Osteocyte (in vitro differentiated cells): ENCODE measurements at places on chromosomes 1 and 21. TPM values are rescaled to one million over a fixed set of nuclear protein-coding genes. Genes with fewer than 3 reads are reported as not detected.

Gene GRHL3
- not detected in 2 replicates for total RNA-seq

Gene MAP1LC3C
- 0.81 TPM in 1 of 2 replicates, not detected in the other for total RNA-seq

DNA sequence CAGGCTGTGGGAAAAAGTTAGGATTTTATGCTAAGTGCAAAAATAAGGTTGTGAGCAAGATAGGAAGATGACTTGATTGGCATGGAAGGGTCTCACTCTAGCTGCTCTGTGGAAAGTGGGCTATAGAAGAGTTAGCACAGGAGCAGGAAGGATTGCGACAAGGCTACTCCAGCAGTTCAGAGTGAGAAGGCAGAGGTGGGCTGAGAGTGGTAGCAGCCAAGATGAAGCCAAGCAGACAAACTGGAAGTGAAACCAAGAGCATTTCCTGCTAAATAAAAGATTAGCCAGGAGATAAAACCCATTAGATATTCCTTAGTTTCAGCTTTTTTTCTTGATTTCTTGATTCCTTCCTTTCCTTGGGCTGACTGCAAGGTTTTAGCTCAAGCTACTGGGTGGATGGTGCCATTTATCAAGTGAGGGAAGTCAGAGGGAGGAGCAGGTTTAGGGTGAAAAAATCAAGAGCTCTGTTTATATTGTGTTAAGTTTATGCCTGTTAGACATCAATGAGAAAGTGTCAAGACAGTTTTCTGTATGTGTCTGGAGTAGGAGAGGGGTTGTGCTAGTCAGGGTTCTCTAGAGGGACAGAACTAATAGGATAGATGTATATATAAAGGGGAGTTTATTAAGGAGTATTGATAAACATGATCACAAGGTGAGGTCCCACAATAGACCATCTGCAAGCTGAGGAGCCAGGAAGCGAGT is 33.1 kb upstream of the ZNF644 start:
- H3K27me3 ChIP-seq: peaks cover 6% of the 10 kb centered on the region
- H3K27ac ChIP-seq: no peak overlapping the region
- H3K36me3 ChIP-seq: no peaks in the 10 kb centered on the region

GRCh38 chr1:200172311-200172710 is 144.8 kb downstream of the NR5A2 start:
- peaks cover 9% of the 10 kb centered on the region for H3K27me3 ChIP-seq
- H3K4me1 ChIP-seq: peaks cover 8% of the 10 kb centered on the region
- no peak overlapping the region for H3K27ac ChIP-seq
- H3K4me3 ChIP-seq: no peak overlapping the region
- no peaks in the 10 kb centered on the region for H3K36me3 ChIP-seq

GRCh38 chr1:53090227-53091147 is 28.5 kb downstream of the PODN start:
- H3K27ac ChIP-seq: no peak overlapping the region
- H3K36me3 ChIP-seq: no peaks in the 10 kb centered on the region
- no peak overlapping the region for H3K4me3 ChIP-seq
- no peak for DNase-seq
- no peaks in the 10 kb centered on the region for H3K27me3 ChIP-seq
- peaks cover 16% of the 10 kb centered on the region for H3K4me1 ChIP-seq

DNA sequence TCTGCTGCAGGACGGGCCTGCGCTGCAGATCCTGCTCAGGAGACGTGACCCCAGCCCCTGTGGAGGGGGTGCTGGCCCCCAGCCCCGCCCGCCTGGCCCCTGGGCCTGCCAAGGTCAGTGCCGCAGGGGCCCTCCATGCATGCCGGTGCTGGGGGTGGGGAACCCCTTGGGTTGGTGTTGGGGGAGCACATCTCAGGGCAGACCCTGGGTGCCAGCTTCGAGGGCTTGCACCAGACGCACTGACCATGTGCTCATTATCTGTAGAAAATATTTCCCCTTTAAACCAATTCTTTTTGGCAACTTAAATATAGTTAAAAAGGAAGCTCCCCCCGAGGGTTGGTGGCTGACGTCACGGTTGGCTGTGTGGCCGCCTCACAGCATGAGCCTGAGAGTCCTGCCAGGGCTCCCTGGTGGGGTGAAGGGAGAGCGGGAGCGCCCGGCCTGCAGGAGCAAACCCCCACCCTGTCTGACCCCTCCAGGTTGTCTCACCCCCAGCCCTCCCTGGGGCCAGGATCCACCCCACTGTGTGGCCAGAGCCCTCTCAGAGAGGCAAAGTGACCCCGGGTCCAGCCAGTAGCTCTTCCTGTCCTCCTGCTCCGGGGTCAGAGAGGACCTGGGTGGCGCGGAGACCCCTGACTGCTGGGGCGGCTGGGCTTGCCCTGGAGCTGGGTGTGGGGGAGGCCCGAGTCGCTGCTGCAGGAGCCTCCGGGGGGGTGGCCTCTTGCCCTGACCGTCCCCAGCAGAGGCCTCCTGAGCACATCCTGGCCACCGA is 5.3 kb upstream of the PFKL start:
- no peak overlapping the region for H3K4me3 ChIP-seq
- no peaks in the 10 kb centered on the region for H3K36me3 ChIP-seq
- H3K4me1 ChIP-seq: peaks cover 30% of the 10 kb centered on the region
- H3K27ac ChIP-seq: no peak overlapping the region
- H3K27me3 ChIP-seq: no peaks in the 10 kb centered on the region
- no peak for DNase-seq

Gene OVAAL
- not detected in 2 replicates for total RNA-seq

Gene CD1E
- total RNA-seq: not detected in 2 replicates

GRCh38 chr1:29967261-29967660 is 730.9 kb downstream of the PTPRU start:
- H3K27ac ChIP-seq: no peak overlapping the region
- peak; percentile 67 for DNase-seq
- no peak overlapping the region for H3K4me3 ChIP-seq

- H3K4me1 ChIP-seq: peaks cover 14% of the 10 kb centered on the region
- peaks cover 19% of the 10 kb centered on the region for H3K27me3 ChIP-seq
- DNase-seq: no peak
- H3K36me3 ChIP-seq: no peaks in the 10 kb centered on the region
- no peak overlapping the region for H3K27ac ChIP-seq
These were observed 8.6 kb downstream of the NR5A2 start for GRCh38 chr1:200035956-200036618.

DNA sequence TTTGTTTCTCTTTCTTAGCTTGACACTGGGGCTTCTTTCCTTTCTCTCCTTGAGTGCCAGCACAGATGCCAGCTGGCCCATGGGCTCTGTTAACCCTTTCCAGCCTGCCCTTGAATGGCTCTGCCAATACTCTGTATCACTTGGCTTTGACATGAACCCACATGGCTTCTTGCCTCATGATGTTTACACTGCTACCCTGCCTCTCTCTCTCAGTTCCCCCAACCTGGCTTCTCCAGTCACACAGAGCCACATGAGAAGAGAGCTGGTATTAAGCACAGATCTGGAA is 262.4 kb downstream of the OMA1 start:
- no peak overlapping the region for H3K4me3 ChIP-seq
- no peaks in the 10 kb centered on the region for H3K4me1 ChIP-seq

Gene MEX3A
- 19.8 and 20.7 TPM in 2 replicates for total RNA-seq

DNA sequence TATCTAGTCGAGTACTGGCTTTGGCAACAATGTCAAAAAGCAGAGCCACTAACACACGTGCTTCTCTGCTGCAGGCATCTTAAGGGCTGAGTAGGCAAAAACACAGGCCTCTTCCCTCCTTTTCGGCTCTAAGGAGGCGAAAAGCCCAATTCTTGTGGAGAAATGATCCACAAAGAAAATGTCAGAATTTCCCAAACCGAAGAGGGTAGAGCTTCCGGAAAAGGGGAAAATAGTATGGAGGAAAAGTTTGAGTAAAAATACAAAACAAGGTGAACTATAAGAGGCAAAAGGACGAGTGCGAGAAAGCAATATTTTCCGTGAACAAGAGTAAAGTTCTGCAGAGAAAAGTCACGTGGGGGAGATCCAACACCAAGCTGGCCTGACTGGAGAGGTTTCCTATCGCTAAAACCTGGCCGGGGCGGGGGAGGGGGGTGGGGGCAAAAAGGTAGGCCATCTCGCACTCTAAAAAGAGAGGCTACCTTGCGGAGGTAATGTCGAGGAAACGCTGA is 551 bp downstream of the ZRANB2 start:
- peak overlapping the region; percentile 99 for H3K27ac ChIP-seq
- H3K27me3 ChIP-seq: no peaks in the 10 kb centered on the region
- peaks cover 12% of the 10 kb centered on the region for H3K36me3 ChIP-seq
- H3K4me1 ChIP-seq: peaks cover 22% of the 10 kb centered on the region
- H3K4me3 ChIP-seq: peak overlapping the region; percentile 90
- DNase-seq: no peak

Gene AQP10
- total RNA-seq: not detected in 2 replicates

Gene UBE2Q1
- 77.3 and 82.1 TPM in 2 replicates for total RNA-seq

GRCh38 chr1:27349784-27350662 is 8.2 kb downstream of the SYTL1 start:
- no peak for DNase-seq
- no peak overlapping the region for H3K27ac ChIP-seq
- H3K36me3 ChIP-seq: no peaks in the 10 kb centered on the region
- no peaks in the 10 kb centered on the region for H3K27me3 ChIP-seq

GRCh38 chr1:55118651-55119329 is 79.4 kb downstream of the PCSK9 start:
- no peak for DNase-seq
- H3K4me1 ChIP-seq: no peaks in the 10 kb centered on the region
- peaks cover 78% of the 10 kb centered on the region for H3K36me3 ChIP-seq
- H3K27ac ChIP-seq: no peak overlapping the region

Gene TINAGL1
- 9.2 and 10.0 TPM in 2 replicates for total RNA-seq

DNA sequence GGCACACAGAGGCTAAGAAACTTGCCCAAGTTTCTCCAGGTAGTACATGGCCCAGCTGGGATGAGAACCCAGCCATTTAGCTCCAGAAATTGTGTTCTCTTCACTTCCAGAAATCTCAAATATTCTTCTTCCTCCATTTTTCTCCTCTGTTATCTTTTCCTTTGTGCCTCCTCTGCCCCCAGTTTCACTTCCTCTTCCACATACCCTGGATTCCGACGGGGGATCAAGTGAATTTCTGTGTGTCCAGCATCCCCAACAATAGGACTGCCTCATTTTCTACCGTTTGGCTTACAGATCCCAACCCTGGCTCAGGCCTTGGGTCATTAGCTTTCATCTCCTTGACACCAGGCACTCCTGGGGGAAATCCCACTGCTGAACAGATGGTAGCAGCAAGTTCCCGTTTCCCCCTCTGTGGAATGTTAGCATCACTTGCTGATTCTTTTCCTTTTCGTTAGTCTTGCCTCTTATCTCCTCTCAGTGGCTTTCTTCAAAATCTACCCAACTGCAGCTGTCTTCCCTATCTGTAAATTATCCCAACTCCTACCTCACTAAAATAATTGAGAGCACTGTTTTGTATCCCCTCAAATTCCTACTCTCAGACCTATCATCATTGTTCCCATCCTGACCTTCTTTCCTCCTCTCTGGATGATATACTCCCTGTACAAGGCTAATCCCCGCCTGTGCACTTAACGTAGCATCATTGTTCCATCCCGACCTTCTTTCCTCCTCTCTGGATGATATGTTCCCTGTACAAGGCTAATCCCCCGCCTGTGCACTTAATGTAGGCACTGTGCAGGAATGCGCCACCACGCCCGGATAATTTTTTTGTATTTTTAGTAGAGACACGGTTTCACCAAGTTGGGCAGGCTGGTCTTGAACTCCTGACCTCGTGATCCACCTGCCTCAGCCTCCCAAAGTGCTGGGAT is 36.5 kb downstream of the SCCPDH start:
- peaks cover 37% of the 10 kb centered on the region for H3K36me3 ChIP-seq
- H3K4me1 ChIP-seq: no peaks in the 10 kb centered on the region
- no peak overlapping the region for H3K4me3 ChIP-seq
- no peak overlapping the region for H3K27ac ChIP-seq
- H3K27me3 ChIP-seq: no peaks in the 10 kb centered on the region
- DNase-seq: no peak

DNA sequence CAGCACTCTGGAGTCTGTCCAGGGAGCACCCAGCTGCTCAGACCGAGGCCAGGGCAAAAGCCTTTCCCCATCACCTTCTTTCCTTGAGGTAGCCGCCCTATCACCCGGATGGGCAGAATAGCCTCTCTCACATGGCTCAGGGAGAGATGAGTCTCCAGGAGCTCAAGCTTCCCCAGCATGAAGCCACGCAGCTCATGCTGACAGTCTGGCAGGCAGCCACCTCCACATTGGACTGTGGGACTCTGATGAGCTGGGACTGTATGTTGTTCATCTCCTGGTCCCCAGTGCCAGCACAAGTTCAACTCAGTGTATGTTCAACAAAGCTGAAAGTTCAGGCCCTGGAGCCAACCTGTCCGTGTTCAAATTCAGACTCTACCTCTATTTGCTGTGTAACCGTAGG is 75.2 kb upstream of the ZC3H12A start:
- no peak overlapping the region for H3K4me3 ChIP-seq
- no peaks in the 10 kb centered on the region for H3K36me3 ChIP-seq
- H3K4me1 ChIP-seq: no peaks in the 10 kb centered on the region
- H3K27ac ChIP-seq: no peak overlapping the region

DNA sequence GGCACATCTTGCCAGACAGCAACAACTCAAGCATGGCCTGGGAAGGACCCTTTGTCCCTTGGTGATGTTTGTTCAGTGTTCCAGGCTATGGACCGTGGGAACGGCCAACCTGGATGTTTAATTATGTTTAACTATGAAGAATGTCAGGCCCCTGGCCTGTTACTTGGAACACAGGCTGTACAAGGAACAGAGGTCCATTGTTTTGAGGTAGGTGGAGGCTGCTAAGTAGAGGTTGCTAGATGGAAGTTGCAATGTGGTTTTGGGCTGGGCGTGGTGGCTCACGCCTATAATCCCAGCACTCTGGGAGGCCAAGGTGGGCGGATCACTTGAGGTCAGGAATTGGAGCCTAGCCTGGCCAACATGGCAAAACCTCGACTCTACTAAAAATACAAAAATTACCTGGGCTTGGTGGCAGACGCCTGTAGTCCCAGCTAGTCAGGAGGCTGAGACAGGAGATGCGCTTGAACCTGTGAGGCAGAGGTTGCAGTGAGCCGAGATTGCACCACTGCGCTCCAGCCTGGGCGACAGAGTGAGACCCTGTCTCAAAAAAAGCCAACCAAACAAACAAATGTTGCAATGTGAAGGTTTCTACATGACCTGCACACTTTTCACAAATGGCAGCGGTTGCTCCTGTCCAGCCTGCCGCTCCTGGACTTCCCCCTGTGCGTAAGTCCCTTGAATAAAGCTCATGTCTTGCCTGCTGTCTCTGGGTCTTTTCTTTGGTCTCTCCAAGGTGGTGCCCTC is 2.5 kb upstream of the LEFTY1 start:
- H3K4me1 ChIP-seq: peaks cover 10% of the 10 kb centered on the region
- no peak for DNase-seq
- H3K36me3 ChIP-seq: no peaks in the 10 kb centered on the region
- no peak overlapping the region for H3K27ac ChIP-seq
- no peaks in the 10 kb centered on the region for H3K27me3 ChIP-seq
- no peak overlapping the region for H3K4me3 ChIP-seq

Gene LYPD8
- total RNA-seq: not detected in 2 replicates

Gene IGSF3
- 43.2 and 51.7 TPM in 2 replicates for total RNA-seq

GRCh38 chr21:25323356-25323949 is 283.8 kb downstream of the MRPL39 start:
- H3K27ac ChIP-seq: no peak overlapping the region
- no peaks in the 10 kb centered on the region for H3K36me3 ChIP-seq
- no peaks in the 10 kb centered on the region for H3K27me3 ChIP-seq
- no peak overlapping the region for H3K4me3 ChIP-seq
